ENCODE measurements at places on chromosomes 4 and X. TPM values are rescaled to one million over a fixed set of nuclear protein-coding genes. Genes with fewer than 3 reads are reported as not detected.

DNA sequence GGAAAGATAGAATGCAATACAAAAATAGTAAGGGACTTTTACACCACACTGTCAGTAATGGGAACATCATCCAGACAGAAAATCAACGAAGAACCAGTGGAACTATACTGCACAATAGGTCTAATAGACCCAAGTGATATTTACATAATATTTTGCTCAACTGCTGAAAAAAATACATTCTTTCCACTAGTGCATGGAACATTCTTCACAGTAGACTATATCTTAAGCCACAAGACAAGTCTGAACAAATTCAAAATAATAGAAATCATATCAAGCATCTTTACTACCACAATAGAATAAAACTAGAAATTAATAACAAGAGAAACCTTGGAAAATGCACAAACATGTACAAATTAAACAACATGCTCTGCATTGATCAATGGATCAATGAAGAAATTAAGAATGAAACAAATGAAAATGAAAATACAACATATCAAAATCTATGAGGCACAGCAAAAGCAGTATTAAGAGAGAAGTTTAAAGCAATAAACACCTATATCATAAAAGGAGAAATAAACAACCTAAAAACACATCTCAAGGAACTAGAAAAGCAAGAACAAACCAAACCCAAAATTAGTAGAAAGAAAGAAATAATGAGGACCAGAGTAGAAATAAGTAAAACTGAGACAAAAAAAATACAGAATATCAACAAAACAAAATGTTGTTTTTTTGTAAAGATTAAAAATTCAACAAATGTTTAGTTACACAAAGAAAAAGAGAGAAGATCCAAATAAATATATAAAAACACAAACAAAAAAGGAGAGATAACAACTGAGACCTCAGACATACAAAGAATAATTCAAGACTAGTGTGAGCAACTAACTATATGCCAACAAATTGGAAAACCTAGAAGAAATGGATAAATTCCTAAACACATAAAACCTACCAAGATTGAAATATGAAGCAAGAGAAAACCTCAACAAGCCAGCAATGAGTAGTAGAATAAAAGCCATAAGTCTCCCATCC, 51.5 kb upstream of the ANTXR2 start:
- DNase-seq: no peak

DNA sequence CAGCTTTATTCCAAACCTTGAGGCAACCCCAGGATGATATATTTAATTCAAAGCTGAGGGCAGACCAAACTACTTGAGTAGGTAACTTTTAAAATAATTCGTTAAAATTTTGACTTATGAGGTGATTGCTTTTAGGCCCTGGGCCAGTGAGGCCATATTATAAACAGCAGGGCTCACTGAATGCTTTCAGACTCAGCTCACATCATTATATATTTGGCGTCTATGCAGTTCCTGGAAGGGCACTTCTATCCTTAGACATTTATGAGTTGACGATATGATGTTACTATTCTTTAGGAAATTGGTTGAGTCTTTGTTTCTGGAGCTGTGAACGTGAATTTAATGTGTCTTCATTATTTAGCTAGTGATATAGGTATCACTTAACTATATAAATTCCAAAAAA, 400.1 kb downstream of the PDHA2 start:
- no peak for DNase-seq

CAPN6 gene
- total RNA-seq: 0.14 TPM

GRCh38 chr4:54067166-54067565, 2.8 kb upstream of the CHIC2 start:
- DNase-seq: peak; percentile 97

GRCh38 chrX:138794246-138794645, 82.7 kb upstream of the FGF13 start:
- no peak for DNase-seq

DNA sequence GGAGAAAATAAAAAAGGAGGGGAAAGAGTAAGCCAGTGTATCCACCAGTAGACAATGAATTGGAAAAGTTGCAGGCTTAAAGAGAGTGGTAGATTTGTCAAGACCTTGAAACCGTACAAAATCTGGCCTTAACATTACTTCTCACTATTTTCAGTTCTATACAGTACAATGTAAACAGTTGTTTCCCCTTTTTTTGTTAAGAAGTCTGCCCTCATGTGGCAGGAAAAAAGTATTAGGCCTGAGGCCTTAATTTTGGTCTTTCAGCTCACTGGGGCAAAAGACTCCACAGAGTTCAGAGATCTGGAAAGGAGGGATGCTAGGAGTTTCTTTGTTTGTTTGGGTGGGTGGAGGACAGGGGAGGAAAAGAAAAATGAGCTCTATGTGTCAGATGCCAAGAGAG, 92.8 kb upstream of the CCDC160 start:
- DNase-seq: no peak

GRCh38 chr4:165972747-165973146, 99.7 kb downstream of the TLL1 start:
- peak; percentile 89 for DNase-seq

DNA sequence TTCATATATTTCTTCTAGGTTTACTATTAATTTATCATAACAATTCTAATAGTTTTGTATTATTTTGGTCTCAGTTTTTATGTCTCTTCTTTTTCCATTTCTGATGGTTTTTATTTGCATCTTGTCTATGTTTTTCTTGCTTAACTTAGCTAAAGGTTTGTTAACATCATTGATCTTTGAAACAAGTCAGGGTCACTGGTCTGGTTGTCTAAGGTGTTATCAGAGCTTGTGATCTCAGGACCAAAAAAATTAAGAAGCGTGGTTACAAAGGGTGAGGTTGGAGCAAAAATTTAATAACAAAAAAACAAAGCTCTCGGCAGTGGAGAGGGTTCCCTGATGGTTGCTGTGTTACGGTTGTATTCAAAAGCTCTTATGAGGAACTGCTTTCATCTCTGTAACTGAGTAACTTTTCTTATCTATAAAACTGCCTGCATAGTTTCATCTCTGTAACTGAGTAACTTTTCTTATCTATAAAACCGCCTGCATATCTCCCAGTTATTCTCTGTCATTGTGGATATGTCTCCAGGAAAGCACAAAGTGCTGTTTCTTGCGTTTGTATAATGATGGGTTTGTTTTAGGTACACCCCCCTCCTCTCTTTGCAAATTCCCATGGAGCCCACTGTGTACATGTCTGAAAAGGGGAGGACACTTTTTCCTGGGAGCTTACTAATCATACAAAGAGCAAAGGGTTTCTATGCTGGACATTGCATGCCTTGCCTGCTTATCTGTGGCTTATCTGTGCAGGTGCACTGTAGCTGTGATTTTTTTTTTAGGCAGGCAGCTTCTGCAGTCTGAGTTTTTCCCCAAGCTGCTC, 62.4 kb upstream of the UGT2B15 start:
- DNase-seq: no peak
